ENCODE measurements at places on chromosomes 16 and 17. TPM values are rescaled to one million over a fixed set of nuclear protein-coding genes. Genes with fewer than 3 reads are reported as not detected.

The NPIPA5 gene
- total RNA-seq, result 0.24 TPM

The NPIPA3 gene
- total RNA-seq, result not detected

The MRPL58 gene
- total RNA-seq, result 27.7 TPM

The PNMT gene
- total RNA-seq, result not detected

The CLEC19A gene
- not detected for total RNA-seq

The PRR35 gene
- total RNA-seq, result not detected

The SHISA6 gene
- not detected for total RNA-seq

The TBX6 gene
- 1.1 TPM for total RNA-seq

Data from tracheal epithelial cell (primary cell).